ENCODE measurements at places on chromosomes 2 and 18. TPM values are rescaled to one million over a fixed set of nuclear protein-coding genes. Genes with fewer than 3 reads are reported as not detected.

The TXNDC2 gene
- polyA plus RNA-seq: not detected

The MALL gene
- polyA plus RNA-seq: 13.6 TPM

The MTX2 gene
- 91.0 TPM for polyA plus RNA-seq

The ATOH8 gene
- 10.3 TPM for polyA plus RNA-seq

The WDR7 gene
- polyA plus RNA-seq: 12.5 TPM

The FOXI3 gene
- 0.11 TPM for polyA plus RNA-seq

The ACMSD gene
- polyA plus RNA-seq: 32.6 TPM

The SRD5A2 gene
- polyA plus RNA-seq: 0.10 TPM

The CYTIP gene
- polyA plus RNA-seq: 2.6 TPM

The PIEZO2 gene
- polyA plus RNA-seq: 21.5 TPM

The GALNT13 gene
- 2.0 TPM for polyA plus RNA-seq

The RUFY4 gene
- polyA plus RNA-seq: 0.41 TPM

The LDLRAD4 gene
- 10.3 TPM for polyA plus RNA-seq

The GALNT3 gene
- polyA plus RNA-seq: 20.7 TPM

The PLCD4 gene
- 7.2 TPM for polyA plus RNA-seq

The EDAR gene
- polyA plus RNA-seq: 2.9 TPM

The EFEMP1 gene
- polyA plus RNA-seq: 97.8 TPM

The GPBAR1 gene
- 2.0 TPM for polyA plus RNA-seq

The OSBPL6 gene
- polyA plus RNA-seq: 6.1 TPM

All from renal cortex interstitium (tissue), 15 donors.